ENCODE measurements at places on chromosomes 7 and 10.

DNA sequence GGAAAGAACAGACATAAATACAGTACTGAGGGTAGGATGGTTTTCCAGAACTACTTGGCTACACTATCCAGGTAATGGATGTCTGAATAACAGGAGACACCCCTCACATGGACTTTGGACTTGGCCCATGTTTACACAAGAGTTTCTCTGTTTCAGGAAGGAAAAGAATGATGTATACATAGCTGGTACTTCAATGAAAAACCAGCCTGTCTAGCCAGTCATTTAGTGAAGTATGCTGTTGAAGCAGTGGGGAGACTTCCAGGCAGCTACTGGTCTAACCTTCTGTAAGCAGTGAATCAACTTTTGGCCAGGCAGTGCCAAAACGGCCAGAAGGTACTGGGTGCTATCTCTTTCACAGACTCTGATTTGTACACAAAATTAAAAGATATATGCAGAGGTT lies 135.0 kb downstream of the MBL2 start:
- no peak for DNase-seq

DNA sequence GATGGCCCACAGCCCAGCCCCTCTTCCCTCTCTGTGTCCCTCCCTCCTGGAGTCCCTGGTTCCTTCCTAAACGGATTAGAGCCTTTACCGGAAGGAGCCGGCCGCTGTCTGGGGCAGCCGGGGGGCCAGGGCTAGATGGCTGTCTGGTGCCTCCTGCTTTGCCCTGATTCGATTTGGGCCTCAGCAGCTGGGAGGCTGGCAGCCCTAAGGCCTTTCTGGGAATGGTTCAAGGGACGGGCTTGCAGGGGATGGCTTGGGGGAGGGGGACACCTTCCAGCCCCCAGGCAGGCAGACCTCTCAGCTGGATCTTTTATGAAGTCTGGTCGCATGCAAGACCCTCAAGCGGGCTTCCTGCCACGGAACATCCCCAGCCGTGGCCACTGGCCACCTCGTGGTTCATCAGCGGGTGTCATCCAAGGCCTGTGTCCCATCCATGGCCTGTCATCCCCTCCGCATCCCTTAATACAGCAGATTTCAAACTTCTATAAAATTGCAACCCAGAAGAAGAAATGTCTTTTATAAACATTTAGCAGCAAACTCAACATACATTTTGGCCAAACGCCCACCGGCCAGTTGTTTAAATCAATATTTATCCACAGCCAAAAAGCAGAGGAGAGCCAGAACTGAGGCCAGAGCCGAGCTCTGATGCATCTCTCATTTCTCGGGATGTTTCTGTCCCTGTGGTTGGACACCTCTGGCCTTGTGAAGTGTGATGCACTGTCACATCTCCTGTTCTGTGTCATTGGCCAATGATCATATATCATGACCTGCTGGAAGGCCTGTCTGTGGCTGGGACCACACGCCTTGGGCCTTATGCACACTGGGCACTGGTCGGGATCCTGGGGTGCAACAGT lies 52.0 kb downstream of the GTF2IRD1 start:
- no peak for DNase-seq

GRCh38 chr10:132942101-132943057 lies at the start of gene CFAP46:
Gene CFAP46 (minus strand): TSS chr10:132942570. CDS start chr10:132942484, 86 bp downstream.
- no peak for DNase-seq

DNA sequence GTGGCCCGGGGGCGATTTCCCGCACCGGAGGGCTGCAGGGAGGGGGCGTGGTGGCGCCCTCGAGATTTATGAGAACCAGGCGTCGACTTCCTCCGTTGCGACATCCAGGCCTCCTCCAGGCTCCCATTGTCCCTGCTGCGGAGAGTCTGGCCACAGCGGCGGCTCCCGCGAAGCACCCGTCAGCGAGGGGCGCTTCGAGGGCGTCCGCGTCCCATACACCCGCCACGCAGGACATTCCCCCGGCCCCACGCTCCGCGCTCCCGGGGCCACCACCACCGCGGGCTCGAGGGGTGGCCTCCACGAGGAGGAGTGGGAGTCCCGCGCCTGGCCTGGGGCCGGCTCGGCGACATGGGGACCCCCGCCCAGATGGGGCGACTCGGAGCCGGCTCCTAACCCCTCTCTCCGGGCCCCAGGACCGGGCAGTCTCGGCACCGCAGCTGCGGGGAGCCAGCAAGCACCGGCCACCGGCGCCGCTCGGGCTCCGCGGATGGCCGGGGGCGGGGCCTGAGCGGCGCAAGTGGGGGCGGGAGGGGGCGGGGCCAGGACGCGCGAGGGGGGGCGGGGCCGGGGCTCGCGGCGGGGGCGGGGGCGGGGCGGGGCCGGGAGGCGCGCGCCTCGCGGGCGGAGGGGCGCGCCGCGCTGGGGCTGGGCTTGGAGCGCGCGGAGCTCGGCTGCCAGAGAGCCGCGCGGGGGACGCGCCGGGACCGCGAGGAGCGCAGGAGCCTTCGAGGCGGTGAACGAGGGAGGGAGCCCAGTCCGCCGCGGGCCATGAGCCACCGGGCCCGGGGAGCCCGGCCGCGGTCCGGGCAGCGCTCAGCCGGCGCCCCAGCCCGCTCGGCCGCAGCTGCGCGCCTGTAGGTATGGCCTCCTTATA lies at the start of gene SH2B2:
Gene SH2B2 (plus strand): TSS at position 632 of the 874 bp plus-strand sequence. CDS start 13,683 bp downstream, outside the sequence.
- no peak for DNase-seq

DNA sequence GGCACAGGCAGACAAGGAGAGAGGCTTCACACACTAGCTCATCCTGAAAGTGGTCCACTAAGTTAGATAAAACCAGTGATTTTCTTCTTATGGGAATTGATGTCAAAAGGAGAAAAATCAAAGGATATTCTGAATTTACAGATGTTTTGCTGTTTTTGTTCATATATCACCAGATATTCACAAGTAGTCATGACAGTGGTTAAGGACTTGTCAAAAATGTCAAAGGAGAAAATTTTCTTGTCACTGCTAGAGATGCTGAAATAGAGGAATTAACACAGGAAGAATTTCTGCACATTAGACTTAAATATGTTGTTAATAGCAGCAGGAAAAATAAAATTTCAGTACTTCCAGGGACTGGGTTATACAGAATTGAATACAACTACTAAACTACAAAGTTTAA lies 78.3 kb downstream of the PRTFDC1 start:
- no peak for DNase-seq

GRCh38 chr7:38448584-38449234 lies 175.3 kb upstream of the TARP start:
- DNase-seq, result no peak

GRCh38 chr7:99623091-99623693 lies 6.4 kb downstream of the ZSCAN25 start:
- no peak for DNase-seq

GRCh38 chr7:123798532-123799188 lies 46.3 kb upstream of the HYAL4 start:
- DNase-seq, result no peak

DNA sequence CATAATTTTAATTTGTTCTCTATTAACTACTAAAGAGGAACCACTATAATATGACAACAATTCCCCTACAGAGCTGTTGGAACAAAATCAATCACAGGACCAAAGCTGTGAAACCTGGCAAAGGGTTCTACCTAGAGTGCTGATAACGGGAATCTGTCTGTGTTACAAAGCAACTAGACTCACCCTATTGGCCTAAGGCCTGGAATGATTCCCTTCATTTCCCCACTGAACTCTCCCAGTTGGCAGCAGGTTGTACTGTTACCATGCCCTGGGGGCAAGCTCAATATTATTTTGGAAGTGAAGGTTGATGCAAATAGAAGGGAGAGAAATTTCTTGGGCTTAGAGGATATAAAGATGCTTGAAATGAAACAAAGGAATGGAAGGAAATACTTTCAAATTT lies 81.8 kb downstream of the SEMA3A start:
- no peak for DNase-seq

GRCh38 chr7:133934262-133934976 lies 192.7 kb upstream of the LRGUK start:
- no peak for DNase-seq

Measured in SHP77 treated with DMSO at 0.1 percent for 48 hours (cell line).